SK-N-MC (cell line): ENCODE measurements at places on chromosomes 5 and 9.

DNA sequence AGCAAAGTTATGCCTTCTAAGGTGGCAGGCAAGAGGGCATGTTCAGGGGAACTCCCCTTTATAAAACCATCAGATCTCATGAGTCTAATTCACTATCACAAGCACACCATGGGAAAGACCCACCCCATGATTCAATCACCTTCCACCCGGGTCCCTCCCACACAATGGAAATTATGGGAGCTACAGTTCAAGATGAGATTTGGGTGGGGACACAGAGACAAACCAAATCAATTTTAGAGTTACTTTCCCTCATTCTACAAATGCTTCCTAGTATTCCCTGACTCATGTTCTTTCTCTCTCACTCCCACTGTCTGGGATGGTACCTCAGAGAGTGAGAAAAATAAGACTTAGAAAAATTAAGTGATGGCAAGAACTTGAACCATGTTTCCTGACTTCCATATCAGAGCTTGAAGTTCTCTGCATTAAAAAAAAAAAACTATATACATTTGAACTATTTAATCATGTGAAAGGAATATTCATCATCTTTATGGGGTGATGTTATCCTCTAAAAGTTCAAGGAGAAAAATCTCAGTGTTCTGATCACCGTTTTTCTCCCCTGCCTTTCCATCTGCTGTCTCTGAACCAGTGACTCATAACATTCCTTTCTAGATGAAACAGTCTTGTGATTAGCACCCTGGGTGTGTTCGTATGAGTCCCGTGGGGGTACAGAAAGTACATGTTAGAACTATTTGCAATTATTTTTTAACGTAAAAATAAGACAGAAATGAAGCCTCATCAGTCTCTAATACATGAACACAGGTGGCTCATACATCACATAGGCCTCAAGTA lies 282.9 kb downstream of the SLF1 start:
- DNase-seq: no peak

DNA sequence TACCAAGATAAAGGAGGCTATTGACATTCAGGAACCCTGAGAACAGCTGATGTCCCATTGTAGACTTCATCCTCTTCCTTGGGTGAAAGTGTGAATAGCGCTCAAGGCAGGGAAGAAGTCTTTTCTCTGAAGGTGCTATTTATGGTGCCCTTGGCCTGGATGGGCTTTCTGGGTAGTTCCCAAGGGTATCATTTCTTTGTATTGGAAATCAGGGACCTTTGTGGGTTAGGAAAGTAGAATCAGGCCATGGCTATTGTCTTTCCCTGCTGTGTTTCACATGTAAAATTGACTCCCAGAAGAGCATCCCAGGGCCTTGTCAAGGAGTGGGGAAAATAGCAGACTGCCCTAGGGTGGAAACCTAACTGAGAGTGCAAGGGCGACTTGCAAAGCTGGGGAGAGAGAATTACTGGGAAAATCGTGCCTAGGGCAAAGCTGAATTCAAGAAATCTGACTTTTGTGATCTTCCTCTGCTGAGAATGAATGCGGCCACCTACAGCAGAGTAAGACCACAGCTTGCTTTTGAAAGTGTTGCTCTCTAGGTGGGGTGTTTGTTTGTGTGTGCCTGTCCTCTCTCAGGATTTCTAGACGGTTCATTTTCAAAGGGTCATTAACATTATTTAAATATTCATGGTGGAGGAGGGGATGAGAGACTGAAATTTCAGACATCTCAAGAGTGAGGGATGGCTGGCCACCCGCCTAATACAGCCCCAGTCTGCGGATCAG lies 160.6 kb downstream of the C9orf152 start:
- DNase-seq: no peak

GRCh38 chr5:88235346-88235745 lies 33.3 kb downstream of the TMEM161B start:
- DNase-seq: no peak

DNA sequence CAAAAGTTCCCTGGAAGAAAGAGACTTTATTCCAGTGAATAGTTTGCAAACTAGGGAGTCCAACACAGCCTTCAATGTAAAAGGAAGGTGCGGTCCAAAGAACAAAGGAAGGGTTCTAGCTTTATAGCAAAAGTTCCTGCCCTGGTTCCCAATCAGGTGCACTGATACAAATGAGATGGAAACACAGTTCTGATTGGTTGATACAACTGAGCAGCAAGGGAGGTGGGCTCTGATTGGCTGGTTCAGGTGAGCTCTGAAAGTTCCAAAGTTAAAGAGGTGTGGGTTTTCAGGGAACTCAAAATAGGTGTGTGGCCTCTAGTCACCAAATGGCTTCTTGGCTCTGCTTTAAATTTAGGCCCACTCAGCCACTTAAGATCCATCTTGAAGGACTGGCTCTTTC lies 43.1 kb downstream of the P4HA2 start:
- no peak for DNase-seq

GRCh38 chr5:166507810-166508425 lies 1783.5 kb upstream of the WWC1 start:
- no peak for DNase-seq

- no peak for DNase-seq
Observed at GRCh38 chr5:127136908-127137307, 63.6 kb upstream of the C5orf63 start.

GRCh38 chr9:119365291-119366027 lies 3.8 kb downstream of the BRINP1 start:
- peak; percentile 30 for DNase-seq

DNA sequence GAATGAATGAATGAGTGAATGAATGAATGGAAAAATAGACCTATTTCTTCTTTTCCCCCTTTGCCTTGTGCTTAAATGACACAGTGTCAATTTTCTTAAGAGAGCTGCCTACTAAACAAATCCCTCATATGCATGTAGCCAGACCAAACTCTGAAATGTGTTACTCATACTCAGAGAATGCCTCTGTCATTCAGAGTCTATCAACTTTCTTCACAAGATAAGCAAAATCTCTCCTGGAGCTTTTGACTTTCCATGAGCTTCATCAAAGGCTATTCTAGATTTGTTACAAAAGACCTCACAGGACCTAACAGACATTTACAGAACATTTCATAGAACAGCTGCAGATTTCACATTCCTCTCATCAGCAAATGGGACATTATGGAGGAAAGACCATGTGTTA lies 275.7 kb upstream of the MSX2 start:
- no peak for DNase-seq

DNA sequence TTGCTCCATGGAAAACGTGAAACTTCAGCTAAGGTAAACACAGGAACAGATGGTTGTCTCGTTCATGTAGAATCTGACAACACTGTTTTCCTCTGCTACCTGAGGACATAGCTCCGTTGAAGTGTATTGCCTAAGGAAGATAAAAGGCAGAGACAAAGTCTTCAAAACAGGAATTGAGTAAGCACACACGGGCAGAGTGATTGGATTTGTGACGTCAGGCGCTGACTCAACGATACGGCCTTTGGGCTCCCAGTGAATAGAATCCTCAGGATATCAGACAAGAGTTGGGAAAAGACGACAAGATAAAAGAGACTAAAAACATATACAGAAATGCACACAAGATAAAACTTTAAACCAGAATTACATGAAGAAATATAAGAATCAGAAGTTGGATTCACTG lies 787.1 kb upstream of the CTNND2 start:
- DNase-seq: no peak

DNA sequence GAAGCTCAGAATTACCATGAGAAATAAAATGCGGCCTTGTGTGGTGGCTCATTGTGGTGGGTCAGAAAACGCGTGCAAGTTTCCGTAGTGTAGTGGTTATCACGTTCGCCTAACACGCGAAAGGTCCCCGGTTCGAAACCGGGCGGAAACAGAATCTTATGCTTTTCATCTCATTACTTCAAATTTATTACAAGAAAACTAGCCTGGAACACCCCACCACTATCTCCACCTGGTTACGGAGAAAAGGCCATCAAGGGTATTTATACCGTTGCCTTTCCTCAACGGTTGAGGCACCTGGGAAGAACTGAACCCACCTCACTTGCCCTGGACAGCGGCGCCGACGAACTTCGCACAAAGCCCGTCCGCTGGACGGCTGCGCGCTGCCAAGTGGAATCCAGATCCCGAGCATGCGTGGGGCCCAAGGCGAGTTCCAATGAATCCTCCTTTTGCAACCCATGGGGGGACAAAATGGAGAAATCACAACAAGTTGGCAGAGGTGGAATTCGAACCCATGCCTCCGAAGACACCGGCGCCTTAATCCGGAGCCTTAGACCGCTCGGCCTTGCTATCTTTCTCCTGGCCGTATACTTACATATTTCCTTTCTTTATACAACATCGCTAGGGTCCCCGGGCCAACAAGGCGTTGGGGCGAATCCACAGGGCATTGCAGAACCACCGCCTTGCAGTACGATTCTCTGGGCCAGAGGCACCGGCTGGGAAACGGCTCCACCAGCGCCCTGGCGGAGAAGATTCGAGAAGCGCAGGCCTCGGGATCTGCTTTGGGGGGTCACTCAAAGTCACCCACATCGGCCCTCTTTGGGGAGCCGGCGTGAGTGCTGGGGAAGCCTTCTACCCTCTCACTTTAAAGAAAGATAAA lies 16.9 kb downstream of the OR2V2 start:
- no peak for DNase-seq

GRCh38 chr9:93860694-93861658 lies 94.2 kb downstream of the BARX1 start:
- no peak for DNase-seq
